ENCODE measurements at places on chromosomes 13 and 19.

DNA sequence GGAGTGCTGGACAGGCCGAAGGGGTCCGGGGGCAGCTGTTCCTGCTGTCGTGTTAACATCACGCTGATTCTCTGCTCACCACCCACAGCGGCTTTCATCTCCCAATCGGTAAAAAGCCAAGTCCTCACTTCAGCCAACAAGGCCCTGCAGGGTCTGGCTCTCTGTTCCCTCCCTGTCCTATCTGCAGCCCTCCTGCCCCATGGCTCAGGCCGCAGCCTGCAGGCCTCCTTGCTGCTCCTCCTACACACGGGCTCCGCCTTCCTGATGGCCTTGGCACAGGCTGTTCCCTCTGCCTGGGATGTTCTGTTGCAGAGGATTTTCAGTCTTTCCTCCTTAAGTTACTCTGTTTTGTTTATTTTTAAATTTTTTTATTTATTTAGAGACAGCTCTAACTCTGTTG, 22.2 kb downstream of the FUZ start:
- DNase-seq = peak; percentile 68

DNA sequence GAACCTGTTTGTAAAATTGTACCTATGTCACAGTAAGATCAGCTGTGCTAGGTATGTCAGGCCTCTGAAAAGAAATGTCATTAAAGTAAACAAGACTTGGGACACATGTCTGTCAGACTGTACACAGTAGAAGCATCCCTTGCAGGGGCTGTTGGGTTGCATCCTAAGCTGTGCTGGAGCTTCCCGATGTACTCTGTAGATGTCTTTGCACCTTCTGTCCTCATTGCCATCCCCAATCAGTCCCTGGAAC, 48.7 kb upstream of the GPR183 start:
- no peak for DNase-seq

DNA sequence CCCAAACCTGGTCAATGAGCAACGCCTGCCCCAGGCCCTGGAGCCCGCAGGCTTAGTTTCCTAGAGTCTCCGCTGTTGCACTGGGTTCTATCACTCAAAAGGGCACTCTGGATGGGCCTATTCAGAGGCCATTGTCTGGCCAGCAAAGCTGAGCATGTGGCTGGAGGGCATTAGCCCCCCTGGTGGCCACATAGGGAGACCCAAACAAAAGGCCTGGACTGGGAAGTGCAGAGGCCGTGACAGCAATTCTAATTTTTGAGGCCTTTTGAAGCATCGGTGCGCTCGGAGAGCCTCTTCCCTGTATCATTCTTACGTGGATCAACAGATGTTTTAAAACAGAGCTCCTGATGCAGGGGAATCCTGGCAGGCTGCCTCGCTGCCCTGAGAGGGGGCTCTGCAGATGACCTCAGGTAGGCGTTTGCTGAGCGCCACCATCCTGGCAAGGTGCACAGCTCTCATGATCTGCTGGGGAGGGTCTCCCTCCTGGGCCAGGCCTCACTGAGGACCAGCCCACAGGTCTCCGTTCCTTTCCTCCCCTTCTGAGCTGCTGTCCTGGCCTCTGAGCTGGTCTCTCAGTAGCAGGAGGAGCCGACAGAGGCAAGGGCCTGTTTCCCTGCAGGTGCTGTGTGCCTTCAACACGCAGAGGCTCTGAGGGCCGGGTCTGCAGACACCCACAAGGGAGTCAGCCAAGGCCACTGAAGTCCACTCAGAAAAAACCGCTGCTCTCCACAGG, 190.5 kb downstream of the URI1 start:
- DNase-seq = no peak

GRCh38 chr19:48798937-48799336, 11.9 kb downstream of the BCAT2 start:
- DNase-seq = no peak

DNA sequence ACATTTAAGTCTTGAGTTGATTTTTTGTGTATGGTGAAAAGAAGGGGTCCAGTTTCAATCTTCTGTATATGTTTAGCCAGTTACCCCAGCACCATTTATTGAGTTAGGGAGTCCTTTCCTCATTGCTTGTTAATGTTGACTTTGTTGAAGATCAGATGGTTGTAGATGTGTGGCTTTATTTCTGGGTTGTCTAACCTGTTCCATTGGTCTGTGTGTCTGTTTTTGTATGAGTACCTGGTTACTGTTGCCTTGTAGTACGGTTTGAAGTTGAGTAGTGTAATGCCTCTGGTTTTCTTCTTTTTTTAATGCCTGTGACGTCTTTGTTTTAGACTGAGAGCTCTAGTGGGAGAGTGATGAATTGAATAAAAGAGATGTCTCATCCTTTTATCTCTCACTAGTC, 83.2 kb downstream of the NBEA start:
- DNase-seq = no peak

GRCh38 chr13:52664272-52664671, 11.6 kb downstream of the SUGT1 start:
- DNase-seq = no peak

DNA sequence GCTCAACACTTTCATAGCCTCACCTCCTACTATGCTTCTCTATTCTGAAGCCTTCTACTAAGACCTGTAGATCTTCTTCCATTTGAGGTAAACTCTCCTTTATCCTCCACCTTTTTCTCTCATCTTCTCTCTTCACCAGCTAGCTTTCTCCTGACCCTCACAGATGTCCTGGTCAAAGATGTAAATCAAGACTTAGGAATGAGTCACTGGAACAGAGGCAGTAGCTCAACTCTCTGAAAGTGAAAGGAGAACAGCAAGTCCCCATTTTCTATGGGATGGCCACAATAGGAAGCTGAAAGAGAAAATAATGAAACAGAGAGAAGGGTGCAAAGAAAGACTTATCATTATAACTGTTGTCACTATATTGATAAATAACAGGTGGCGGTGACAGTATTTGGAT, 86.1 kb upstream of the DOCK9 start:
- DNase-seq = no peak

DNA sequence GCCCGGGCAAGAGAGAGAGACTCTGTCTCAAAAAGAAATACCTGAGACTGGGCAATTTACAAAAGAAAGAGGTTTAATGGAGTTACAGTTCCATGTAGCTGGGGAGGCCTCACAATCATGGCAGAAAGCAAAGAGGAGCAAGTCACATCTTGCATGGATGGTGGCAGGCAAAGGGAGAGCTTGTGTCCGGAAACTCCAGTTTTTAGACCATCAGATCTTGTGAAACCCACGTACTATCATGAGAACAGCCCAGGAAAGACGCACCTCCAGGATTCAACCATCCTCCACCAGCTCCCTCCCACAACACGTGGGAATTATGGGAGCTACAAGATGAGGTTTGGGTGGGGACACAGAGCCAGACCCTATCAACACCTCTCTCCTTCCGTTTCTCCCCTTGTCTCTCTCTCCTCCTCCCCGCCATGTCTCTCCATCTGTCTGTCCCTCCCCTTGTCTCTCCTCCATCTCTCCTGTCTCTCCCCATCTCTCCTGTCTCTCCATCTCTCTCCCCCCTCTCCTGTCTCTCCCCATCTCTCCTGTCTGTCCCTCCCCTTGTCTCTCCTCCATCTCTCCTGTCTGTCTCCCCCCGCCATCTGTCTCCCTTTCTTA, 10.0 kb downstream of the POLR2E start:
- DNase-seq = no peak

DNA sequence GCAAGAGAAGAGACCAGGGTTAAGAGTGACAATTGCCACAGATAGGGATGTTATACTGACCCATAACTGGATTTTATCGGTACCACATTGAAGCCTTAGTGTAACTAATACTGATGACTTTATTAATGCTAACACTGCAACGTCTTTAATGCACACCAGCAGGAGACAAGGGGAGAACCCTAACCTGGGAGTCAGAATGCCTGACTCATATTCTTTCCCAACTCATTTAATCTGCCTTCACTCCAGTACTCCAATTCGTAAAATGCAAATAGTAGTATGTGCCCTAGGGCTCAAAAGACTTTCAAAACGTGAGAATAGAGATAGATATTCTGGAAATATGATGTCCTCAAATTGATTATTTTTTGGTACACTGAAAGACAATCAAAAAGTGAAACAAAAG, 62.4 kb downstream of the GPC6 start:
- no peak for DNase-seq

- DNase-seq = peak; percentile 31
Observed at GRCh38 chr19:39126312-39127187, 964 bp downstream of the PAK4 start.

DNA sequence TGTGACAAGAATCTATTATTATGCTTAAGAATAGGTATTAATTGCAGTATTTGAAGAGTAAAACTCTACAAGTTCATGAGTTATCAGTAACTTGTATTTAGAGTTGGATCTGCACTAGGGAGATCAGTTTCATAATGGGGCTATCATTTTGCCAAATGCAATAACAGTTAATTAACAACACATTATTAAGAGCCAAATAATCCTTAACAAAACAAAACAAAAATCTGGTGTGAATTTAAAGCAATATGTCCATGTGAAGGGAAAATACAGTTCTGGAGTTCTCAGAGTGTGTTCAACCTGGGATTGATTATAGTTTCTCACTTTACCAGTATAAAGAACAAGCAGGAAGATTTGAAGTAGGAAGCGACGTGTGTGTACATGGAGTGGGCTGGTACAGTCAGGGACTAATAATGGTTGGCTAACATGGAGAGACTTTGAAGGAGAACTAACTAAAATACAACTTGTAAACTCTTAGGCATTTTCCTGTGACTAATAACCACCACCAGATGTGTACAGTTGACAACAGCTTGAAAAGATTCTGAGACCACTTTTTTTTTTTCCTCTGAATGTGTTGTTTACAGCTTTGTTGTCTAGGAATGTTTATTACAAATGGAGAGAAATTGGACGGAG, 58.5 kb downstream of the POSTN start:
- no peak for DNase-seq

- DNase-seq = peak; percentile 78
Observed at GRCh38 chr19:13060964-13061927, 41.4 kb downstream of the LYL1 start.

GRCh38 chr19:6572217-6572616, 18.7 kb downstream of the CD70 start:
- no peak for DNase-seq

- DNase-seq = no peak
Observed at GRCh38 chr19:44856421-44857083, 10.5 kb downstream of the NECTIN2 start.

DNA sequence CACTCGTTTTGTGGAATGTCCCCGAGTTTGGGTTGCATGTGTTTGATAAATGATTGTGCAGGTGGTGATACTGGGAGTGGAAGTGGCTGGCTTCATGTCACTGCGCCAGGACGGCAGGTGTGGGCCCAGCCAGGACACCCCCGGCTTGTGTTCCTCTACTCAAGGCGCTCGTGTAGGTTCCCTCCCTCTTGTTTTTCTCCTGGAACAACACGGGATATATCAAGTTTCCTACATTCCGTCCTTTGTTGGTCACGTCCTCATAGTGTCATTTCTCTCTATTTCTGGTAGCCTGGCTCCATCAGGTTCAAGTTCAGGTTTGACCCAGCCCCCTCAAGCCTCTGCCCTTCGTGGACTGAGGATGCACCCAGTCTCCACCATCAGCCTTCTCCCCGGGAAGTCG, 16.3 kb downstream of the IL17D start:
- DNase-seq = no peak

DNA sequence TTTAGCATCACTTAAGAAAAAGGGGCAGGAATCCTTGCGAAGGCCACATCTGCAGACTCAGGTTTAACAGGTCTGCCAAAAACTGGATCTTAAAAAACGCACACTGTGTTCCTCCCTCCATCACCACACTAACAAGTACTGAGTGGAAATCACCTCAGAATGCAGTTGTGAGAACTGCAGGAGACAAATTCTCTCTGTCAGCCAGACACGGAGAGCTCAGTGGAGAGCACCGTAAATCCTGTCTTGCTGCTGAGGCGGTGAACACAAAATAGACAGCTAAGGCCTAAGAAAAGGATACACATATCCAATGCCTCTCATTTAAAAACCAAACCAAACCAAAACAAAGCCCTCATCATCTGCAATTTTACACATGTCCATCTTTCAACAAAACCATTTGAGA, 1287.6 kb downstream of the EFNB2 start:
- no peak for DNase-seq

- DNase-seq = no peak
Observed at GRCh38 chr19:16268676-16269319, 55.8 kb upstream of the KLF2 start.

DNA sequence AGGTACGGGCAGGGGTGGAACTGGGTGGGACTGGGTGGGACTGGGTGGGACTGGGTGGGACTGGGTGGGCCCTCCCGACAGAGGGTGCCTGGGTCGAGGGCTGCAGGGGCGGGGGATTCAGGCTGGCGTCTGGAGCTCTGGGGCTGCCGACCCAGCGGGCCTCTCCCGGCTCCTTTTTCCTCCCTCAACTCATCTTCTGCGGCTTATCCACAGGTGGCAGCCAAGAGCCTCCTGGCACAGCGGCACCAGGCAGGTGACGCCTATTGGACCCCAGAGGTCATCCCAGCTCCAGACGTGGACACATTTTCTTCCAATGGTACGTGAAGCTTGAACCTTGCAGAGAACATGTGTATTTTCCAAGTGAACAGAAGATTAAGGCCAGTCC, 533 bp downstream of the ZNF544 start:
- DNase-seq = peak; percentile 37

- no peak for DNase-seq
Observed at GRCh38 chr19:14406645-14407401, 12.3 kb downstream of the DDX39A start.

GRCh38 chr13:50167224-50167947, 152.1 kb downstream of the KCNRG start:
- no peak for DNase-seq

- no peak for DNase-seq
Observed at GRCh38 chr19:14102102-14102696, 11.6 kb upstream of the SAMD1 start.

- DNase-seq = no peak
Observed at GRCh38 chr13:106468207-106468606, 67.3 kb downstream of the EFNB2 start.

DNA sequence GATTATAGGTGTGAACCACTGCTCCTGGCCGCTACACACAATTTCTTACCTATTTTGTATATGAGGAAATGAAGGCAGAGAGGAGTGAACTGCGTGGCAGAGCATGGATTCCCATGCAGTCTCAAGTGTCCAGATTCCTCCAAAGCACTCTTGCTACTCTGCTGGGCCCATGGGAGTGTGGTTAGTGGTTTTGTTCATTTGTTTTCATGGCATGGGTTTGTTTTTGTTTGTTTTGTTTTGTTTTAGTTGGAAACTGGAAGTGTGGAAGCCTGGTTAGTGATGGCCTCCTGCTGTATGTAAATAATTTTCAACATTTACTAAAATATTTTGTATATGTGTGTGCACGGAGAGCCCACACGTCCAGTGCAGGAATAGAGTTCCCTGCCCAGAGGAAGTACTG, 61.3 kb upstream of the LRCH1 start:
- no peak for DNase-seq

Data from fibroblast of pulmonary artery (primary cell).